CD4-positive, alpha-beta T cell (primary cell): ENCODE measurements at places on chromosomes 5 and 9. TPM values are rescaled to one million over a fixed set of nuclear protein-coding genes. Genes with fewer than 3 reads are reported as not detected.

Gene NUTM2F
- not detected for total RNA-seq

Gene GPR150
- 0.75 TPM for total RNA-seq

Gene S1PR3
- total RNA-seq, result 0.31 TPM

Gene CBY3
- total RNA-seq, result 0.36 TPM

- no peak overlapping the region for H3K27ac ChIP-seq
- no peak for DNase-seq
- H3K4me3 ChIP-seq, result no peak overlapping the region
- H3K4me1 ChIP-seq, result peaks cover 23% of the 10 kb centered on the region
- peaks cover 66% of the 10 kb centered on the region for H3K27me3 ChIP-seq
These were observed 1.5 kb downstream of the NKD2 start for GRCh38 chr5:1010181-1010510.

DNA sequence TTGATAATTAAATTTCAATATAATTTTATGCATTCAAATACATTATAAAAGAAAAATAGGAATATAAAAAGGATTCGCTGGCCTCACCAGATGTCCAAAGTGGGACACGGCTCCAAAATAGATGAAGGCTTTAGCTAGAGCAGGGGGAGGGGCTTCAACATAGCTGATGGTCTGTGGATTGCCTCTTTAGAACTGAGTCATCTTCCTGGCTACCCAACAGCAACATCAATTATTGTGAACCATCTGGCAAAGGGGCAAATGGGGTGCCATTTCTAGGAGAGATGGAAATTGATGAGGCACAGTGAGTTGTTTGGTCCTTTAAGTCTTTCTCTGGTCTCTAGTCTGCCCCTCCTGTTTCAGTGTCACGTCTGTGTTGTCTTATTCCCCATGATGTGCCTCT lies 44.2 kb upstream of the CD180 start:
- H3K4me3 ChIP-seq, result no peak overlapping the region
- DNase-seq, result no peak
- H3K36me3 ChIP-seq, result no peaks in the 10 kb centered on the region
- H3K27me3 ChIP-seq, result no peaks in the 10 kb centered on the region

- H3K4me3 ChIP-seq, result no peak overlapping the region
- H3K4me1 ChIP-seq, result no peaks in the 10 kb centered on the region
- H3K27ac ChIP-seq, result no peak overlapping the region
- peaks cover 8% of the 10 kb centered on the region for H3K27me3 ChIP-seq
These were observed 18.7 kb downstream of the KCNIP1 start for GRCh38 chr5:170522211-170523141.

DNA sequence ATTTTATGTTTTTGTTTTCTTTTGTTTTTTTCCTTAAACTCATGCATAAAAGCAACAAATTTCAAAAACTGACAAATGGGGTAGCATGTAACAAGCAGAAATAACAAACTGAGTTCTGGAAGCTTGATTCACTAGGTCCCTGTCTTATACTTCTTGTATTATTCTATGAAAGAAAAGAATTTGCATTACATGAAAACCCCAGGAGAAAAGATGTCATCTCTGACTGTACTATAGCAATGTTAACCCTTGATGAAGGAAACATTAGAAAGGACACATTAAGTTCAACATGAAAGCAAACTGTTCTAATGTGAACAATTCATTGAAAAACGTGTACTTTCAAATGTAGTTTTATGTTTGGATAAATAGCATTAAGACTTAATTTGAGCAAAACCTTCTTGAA lies 9.2 kb downstream of the RAB14 start:
- no peak overlapping the region for H3K4me3 ChIP-seq
- no peak for DNase-seq
- H3K27me3 ChIP-seq, result no peaks in the 10 kb centered on the region
- H3K36me3 ChIP-seq, result peaks cover 8% of the 10 kb centered on the region

DNA sequence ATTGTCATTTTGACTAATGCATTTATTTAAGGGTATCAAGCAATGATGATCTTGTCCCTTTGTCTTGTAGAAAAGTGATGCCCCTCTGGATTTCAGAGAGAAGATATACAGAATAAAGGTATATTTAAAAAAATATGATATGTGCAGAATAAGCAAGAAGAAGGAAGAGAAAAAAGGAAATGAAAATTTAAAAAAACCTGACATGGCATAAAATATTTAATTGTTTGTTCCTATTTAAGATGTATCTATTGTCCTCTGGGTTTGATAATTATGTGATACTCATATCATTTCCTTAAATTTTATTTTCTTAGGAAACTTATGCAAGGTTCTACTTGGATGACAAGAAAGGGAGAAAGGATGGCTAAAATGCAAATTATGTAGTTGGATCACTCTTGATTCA lies 983.7 kb upstream of the CDH6 start:
- no peaks in the 10 kb centered on the region for H3K36me3 ChIP-seq
- no peak overlapping the region for H3K27ac ChIP-seq
- no peak overlapping the region for H3K4me3 ChIP-seq
- no peak for DNase-seq
- H3K4me1 ChIP-seq, result no peaks in the 10 kb centered on the region

- DNase-seq, result no peak
- no peaks in the 10 kb centered on the region for H3K4me1 ChIP-seq
- H3K27ac ChIP-seq, result no peak overlapping the region
- H3K36me3 ChIP-seq, result no peaks in the 10 kb centered on the region
- H3K4me3 ChIP-seq, result no peak overlapping the region
These were observed 153.1 kb downstream of the GADD45G start for GRCh38 chr9:89757776-89758528.

Gene DNAH5
- not detected for total RNA-seq

DNA sequence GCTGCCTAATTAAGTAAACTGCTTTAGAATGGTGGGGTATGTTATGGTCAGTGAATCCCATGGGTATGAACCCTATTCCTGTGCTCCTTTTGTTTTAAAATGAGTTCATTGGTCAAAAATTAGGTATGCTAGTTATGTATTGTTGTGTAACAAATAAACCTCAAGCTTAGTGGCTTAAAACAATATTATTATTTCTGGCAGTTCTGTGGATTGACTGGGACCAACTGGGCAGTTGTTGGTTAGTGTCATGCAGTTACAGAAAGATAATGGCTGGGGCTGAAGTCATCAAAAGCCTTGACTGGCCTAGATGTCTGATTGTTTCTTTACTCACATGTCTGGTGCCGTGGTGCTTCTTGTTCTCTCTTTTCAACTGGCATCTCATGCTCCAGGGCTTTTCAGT lies 8.9 kb upstream of the PTAR1 start:
- H3K4me1 ChIP-seq, result no peaks in the 10 kb centered on the region
- DNase-seq, result no peak
- no peaks in the 10 kb centered on the region for H3K36me3 ChIP-seq

DNA sequence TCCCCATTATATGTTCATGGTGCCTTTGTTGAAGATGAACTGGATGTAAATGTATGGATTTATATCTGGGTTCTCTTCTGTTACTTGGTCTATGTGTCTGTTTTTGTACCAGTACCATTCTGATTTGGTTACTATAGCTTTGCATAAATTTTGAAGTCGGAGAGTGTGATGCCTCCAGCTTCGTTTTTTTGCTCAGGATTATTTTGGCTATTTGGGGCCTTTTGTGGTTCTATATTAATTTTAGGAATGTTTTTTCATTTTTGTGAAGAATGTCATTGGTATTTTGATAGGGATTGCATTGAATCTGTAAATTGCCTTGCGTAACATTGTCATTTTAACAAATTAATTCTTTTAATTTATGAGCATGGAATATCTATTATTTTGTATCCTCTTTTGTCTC lies 36.6 kb upstream of the ZNF366 start:
- H3K27me3 ChIP-seq, result no peaks in the 10 kb centered on the region
- no peaks in the 10 kb centered on the region for H3K36me3 ChIP-seq
- no peaks in the 10 kb centered on the region for H3K4me1 ChIP-seq
- H3K4me3 ChIP-seq, result no peak overlapping the region
- H3K27ac ChIP-seq, result no peak overlapping the region

DNA sequence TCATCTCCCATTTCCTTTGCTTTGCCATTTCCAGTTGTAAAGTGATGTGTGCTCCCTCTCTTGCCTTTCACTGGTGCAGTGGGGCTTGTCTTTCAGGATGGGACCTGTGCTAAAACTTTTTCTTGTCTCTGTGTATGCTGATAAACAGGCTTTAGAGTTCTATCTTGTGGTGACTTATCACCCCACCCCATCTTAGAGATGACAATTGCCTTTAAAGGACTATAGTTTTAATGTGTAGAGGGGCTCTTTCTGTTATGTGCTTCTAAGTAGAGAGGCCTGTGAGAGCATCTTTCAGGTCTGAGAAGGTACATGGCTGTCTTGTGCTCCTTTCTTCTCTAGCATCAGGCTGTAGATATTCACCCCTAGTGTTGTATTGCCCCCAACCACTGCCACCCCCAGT lies 21.9 kb downstream of the MAN2A1 start:
- peaks cover 22% of the 10 kb centered on the region for H3K36me3 ChIP-seq
- peaks cover 18% of the 10 kb centered on the region for H3K4me1 ChIP-seq
- H3K27me3 ChIP-seq, result no peaks in the 10 kb centered on the region
- DNase-seq, result no peak
- H3K27ac ChIP-seq, result no peak overlapping the region

GRCh38 chr9:85402551-85402950 lies 339.2 kb downstream of the AGTPBP1 start:
- no peaks in the 10 kb centered on the region for H3K36me3 ChIP-seq
- DNase-seq, result no peak
- no peak overlapping the region for H3K4me3 ChIP-seq

- no peak for DNase-seq
- no peaks in the 10 kb centered on the region for H3K36me3 ChIP-seq
- H3K27me3 ChIP-seq, result no peaks in the 10 kb centered on the region
- H3K4me3 ChIP-seq, result peak overlapping the region; percentile 72
These were observed 639 bp upstream of the RASA1 start for GRCh38 chr5:87266914-87267573.

GRCh38 chr9:113591899-113592625 lies 128.5 kb downstream of the RGS3 start:
- DNase-seq, result no peak
- H3K36me3 ChIP-seq, result peaks cover 51% of the 10 kb centered on the region
- H3K4me1 ChIP-seq, result peaks cover 35% of the 10 kb centered on the region

GRCh38 chr5:14319102-14319501 lies 176.0 kb downstream of the TRIO start:
- no peak overlapping the region for H3K27ac ChIP-seq
- H3K27me3 ChIP-seq, result no peaks in the 10 kb centered on the region
- DNase-seq, result no peak
- no peak overlapping the region for H3K4me3 ChIP-seq
- H3K36me3 ChIP-seq, result no peaks in the 10 kb centered on the region

Gene FBN2
- total RNA-seq, result 0.06 TPM

Gene FOXD4L5
- total RNA-seq, result not detected

DNA sequence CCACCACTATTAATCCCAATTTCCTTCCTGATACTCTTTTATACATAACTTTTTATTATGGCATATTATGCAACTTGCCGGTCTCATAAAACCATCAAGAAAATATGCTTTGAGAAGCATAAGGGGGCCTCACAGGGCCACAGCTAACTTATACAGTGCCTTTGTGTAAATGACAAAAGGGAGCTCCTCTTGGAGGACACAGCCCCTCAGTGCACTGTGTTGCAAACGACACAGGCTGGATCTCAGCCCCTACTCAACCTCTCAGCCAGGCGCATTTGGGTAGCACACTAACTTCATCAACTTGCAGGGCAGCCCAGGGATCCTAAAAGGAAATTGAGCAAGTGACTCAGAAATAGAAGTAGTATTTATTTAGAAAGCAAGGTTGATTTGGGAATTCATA lies 35.4 kb downstream of the RIGI start:
- no peak for DNase-seq
- no peaks in the 10 kb centered on the region for H3K4me1 ChIP-seq
- no peak overlapping the region for H3K4me3 ChIP-seq
- no peaks in the 10 kb centered on the region for H3K27me3 ChIP-seq

GRCh38 chr9:108776920-108777639 lies 78.7 kb downstream of the ACTL7B start:
- H3K27me3 ChIP-seq, result peaks cover 3% of the 10 kb centered on the region
- no peaks in the 10 kb centered on the region for H3K36me3 ChIP-seq
- H3K4me3 ChIP-seq, result no peak overlapping the region
- DNase-seq, result no peak
- H3K4me1 ChIP-seq, result no peaks in the 10 kb centered on the region

DNA sequence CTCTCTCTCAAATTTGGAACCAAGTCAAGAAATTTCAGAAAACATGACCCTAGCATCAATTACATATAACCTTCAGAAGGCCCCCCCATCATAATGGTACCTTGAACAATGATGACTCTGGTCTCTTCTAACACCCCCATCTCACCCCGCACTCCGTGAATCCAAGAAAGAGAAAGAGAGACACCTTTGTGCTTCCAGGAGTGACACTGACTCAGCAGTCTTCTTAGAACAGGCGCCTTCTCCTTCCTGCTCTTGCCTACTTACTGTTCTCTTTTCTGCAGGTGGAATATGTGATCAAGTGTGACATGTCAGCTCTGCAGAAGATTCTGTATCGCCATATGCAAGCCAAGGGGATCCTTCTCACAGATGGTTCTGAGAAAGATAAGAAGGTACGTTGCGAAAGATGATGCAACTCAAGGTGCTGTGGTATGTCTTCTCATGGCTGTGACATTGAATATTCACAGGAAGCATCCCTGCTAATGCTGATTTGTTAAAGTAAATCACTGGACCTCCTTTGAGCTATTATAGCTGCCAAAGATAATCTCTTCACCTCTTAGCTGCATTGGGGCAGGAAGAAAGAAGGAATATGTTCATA lies 81.3 kb downstream of the SMARCA2 start:
- H3K36me3 ChIP-seq, result peaks cover 89% of the 10 kb centered on the region
- H3K27me3 ChIP-seq, result no peaks in the 10 kb centered on the region
- H3K4me1 ChIP-seq, result no peaks in the 10 kb centered on the region
- no peak overlapping the region for H3K27ac ChIP-seq
- DNase-seq, result no peak
- H3K4me3 ChIP-seq, result no peak overlapping the region

Gene CTNND2
- 0.20 TPM for total RNA-seq

DNA sequence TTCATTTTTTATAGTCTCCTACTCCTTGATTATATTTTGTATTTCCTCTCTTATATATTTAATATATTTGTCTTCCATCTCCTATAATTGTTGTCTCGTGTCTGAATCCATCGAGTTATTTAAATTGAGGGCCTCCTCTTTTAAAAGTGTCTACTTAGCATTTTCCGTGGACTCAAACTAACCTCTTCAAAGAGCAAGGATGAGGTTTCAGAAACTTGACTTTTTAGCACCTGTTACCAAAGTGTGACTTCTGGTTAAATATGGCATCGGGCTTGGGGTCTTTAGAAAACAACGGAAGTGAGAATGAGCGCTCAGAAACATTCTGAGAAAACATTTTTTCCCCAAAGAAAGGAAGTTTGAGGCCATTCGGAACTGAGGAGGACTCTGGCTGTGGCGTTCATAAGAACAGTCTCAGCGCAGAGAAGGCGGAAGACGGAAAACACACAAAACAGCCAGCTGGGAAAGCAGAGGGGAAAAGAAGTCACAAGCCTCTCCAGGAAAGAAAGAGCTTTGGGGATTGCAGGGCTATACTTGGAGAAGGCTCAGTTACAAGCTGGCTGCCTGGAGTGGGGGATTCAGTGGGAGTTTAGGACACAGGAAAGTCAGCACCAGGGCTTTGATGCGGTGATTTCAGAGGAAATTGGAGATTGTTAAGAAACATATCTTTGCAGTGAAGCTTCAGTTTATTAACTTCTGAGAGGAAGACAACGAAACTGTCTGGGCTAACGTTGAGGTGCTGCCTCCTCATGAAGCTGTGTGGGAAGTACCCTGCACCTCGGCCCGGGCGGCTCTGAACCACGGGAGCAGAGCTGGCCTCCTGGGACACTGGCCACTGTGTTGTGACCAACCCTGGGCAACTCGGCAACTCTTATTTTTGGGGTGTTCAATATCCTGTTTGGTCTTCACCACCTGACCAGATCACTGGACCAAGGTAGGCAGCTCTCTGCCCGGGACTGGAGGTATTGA lies 25.1 kb upstream of the IRX2 start:
- no peak overlapping the region for H3K4me3 ChIP-seq
- no peak overlapping the region for H3K27ac ChIP-seq
- no peaks in the 10 kb centered on the region for H3K36me3 ChIP-seq
- DNase-seq, result no peak
- no peaks in the 10 kb centered on the region for H3K4me1 ChIP-seq
- H3K27me3 ChIP-seq, result no peaks in the 10 kb centered on the region

Gene PCDHA7
- not detected for total RNA-seq
